ENCODE measurements at places on chromosomes 12 and 14.

GRCh38 chr12:74539765-74540526 lies 2.3 kb downstream of the ATXN7L3B start:
- DNase-seq, result no peak

GRCh38 chr12:55771736-55772135 lies 28.8 kb downstream of the GDF11 start:
- no peak for DNase-seq

- DNase-seq, result no peak
These were observed 39.6 kb downstream of the PRKCH start for GRCh38 chr14:61360796-61361525.

DNA sequence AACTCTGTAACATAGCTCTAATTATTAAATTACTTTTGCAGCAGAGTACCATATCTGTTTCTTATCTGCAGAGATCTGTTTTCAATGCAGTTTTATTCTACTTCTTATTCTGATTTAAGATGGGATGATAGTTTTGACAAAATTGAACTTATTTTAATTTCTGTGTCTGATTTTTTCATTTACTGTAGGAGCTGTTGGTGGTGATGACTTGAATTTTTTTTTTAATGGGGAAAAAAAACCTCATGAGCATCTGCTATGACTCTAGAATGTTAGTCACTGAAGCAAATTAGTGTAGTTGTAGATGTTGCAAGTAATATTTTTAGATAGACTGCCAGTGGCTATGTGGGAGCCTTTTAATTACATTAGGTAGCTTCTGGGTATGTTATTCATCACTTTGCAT lies 23.4 kb downstream of the DNM1L start:
- no peak for DNase-seq

- DNase-seq, result no peak
These were observed 22.2 kb upstream of the C12orf71 start for GRCh38 chr12:27104546-27104945.

DNA sequence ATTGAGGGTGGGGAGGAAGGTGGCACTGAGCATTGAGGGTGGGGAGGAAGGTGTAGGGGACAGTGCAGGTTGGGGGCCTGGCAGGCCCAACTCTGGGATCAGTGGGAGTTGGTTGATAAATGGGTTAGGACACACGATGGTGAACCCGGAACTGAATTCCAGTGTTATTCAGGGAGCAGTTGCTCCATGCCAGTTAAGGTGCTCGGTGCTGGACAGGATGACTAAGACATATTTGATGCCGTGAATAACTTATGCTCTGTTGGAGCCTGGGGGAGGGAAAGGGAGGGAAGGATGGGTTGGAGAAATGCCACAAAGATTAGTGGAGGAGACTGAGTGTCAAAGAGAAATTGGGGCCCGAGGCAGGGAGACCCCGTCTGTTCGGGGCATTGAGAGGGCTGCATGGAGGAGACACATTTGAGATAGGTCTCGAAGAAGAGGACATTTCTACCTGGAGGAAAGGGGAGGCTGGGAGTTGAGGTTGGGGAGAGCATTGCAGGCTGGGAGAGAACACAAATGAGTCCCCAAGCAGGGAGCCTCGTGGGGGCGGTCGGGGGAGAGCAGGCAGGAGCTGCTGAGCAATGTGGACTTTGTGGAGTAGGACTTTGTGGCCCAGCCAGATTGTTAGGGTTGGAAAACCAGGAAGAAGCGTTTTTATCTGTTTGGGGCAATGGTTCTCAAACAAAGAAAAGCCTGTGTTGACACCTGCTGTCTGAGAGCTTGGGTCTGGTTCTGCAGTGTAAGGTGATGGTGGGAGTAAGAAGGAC lies 65.3 kb downstream of the IQSEC3 start:
- DNase-seq, result no peak

DNA sequence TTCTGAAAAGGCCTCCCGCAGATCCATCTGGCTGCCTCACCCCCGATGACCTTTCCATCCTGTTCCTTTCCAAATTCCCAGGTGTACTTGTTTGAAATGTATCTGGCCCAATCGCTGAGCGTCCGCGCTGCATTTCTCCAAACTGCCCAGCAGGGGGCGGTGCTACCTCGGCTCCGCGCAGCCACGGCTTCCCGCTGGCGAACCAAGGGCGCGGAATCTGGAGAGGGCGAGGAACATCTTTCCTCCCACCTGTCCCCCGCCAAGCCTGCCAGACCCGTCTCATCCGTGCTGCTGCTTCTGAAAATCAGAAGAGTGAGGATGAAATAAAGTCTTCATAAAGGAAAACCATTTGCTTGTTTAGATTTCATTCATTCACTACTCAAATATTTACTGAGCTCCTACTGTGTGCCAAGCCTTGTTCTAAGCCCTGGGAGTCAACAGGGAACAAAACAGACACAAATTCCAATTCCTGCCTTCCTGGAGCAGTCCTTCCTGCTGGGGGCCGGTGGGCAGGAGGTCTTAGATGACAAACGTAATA lies 16.8 kb upstream of the MYL2 start:
- DNase-seq, result peak; percentile 45

All from CD4-positive, alpha-beta T cell (primary cell).